ENCODE measurements at places on chromosomes 11 and 22. TPM values are rescaled to one million over a fixed set of nuclear protein-coding genes. Genes with fewer than 3 reads are reported as not detected.

The TRPC6 gene
- polyA plus RNA-seq = not detected

GRCh38 chr11:46522682-46523281, 71.0 kb downstream of the AMBRA1 start:
- no peak for DNase-seq

DNA sequence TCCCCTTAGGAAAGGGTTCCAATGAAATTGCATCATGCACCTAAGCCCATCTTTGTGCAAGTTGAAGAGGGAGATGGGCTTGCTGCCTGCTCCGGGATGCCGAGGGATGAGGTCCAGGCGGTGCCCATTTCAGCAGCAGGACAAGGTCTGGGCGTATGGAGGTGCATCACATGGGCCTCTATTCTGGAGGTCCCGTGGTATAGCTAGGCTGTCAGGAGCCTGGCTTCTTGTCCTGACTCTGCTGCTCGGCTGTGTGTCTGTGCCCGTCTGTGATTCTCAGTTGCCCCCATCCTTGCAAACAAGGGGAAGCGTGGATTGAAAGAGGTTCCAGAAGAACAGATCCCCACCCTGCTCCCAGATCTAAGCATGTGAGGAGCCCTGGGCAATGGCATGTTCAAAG, 130.0 kb downstream of the OSBP2 start:
- DNase-seq = no peak

DNA sequence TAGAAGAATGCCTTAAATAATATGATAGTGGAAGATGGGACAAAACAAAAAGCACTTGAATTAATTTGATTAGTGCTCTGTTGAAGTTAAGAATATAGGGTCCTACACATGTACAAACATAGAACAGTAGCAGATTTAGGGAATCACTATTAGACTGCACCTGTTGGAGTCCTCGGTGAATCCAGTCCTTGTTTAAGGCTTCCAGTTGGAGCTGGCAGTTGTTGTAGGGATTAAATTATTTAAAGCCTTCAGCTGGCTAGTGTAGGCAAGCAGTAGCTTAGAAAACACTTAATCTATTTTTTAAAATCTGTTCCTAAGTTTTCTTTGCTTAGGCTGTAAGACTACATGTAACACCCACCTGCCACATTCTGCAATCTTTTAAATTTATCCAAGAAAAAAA, 24.5 kb upstream of the CSTF3 start:
- DNase-seq = no peak

All from CD4-positive, CD25-positive, alpha-beta regulatory T cell (primary cell).